ENCODE measurements at places on chromosomes 16 and 17.

DNA sequence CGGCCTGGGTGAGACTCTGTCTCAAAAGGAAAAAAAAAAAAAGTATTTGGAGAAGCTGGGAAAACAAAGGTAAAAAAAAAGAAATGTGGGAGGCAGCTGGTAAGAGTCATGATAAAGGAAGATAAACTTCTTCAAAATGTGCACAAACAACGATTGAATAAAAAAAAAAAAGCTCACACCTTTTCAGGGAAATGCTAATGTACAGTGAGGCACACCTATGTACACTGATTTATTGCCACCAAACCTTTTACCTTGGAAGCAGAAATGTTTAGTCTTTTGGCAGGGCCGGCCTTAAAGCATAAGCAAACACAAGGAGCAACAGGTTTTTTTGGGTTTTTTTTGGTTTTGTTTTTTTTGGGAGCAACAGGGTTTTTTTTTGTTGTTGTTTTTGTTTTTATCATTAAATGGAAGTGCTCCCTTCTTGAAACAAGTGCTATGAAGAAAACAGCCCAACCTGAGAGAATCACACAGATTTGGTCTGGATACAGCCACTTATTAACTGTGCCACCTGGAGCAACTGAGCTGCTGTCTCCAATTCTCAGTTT is 29.8 kb upstream of the KCNJ2 start:
- DNase-seq = no peak

- no peak for DNase-seq
Measured at GRCh38 chr17:9419932-9420453, 155.6 kb downstream of the STX8 start.

DNA sequence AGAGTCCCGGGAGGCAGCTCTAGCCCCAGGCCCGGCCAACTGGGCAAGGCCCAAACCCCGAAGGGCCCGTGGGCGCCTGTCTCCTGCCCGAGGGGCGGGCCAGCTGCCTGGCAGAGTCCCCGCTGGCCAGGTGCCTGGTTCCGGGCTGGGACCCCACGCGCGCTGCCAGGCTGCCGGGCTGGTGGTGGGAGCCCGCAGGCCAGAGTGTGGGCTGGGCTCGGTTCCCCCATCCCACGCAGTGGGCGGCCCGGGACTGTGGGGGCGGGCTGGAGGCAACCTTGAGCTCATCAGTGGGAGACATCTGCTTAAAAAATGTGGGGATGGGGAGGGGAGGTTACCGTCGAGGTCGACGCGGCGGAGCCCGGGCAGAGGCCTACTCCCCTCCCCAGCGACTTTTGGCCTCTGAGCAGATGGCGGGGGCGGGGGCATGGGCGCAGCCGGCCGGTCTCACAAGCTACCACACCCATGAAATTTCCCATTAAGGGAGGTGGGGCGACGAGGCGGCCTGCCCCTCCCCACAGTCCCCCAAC is 176.4 kb upstream of the GSE1 start:
- no peak for DNase-seq

DNA sequence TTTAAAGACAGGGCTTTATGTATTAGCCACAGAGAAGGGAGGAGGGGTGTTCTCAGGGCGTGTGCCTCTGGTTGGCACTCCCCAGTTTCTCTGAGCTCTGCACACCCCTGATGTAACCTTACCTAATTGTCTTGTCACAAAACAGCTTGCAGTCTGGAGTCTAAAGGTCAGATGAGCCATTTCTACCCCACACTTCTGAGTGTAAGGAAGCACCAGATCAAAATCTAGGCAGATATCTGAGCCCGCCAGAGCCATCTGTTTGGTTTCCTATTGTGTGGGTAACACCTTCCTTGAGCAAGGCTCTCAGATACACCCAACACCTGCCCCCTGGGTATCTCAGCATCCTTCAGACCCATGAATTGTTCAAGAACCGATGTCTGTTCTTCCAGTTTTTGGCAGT is 15.5 kb downstream of the CDH1 start:
- DNase-seq = no peak

DNA sequence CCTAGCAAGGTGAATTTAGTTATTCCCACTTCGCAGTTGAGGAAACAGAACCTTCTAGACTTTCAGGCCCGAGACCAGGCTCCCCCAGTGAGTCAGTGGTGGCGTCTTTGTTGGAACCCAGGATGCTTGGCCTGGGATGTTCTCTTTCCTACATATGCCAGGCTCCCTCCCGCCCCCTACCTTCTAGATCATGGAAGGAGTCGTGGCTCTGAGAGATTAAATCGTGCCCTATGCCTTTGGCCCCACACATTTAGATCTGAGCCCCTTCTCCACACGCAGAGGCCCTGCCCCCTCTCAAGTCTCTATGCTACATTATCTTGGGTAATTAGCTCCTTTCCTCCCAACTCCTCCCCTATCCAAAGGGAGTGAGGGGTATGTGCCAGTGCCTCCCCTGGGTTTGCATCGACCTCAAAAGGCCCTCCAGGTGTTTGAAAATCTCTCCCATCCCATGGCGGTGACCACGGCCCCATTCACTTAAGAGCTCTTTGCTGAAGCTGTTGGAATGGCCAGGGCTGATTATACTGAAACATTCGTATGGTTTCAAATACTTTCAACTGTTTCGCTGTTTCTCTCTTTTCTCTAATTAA is 3.0 kb downstream of the NGFR start:
- DNase-seq = no peak

DNA sequence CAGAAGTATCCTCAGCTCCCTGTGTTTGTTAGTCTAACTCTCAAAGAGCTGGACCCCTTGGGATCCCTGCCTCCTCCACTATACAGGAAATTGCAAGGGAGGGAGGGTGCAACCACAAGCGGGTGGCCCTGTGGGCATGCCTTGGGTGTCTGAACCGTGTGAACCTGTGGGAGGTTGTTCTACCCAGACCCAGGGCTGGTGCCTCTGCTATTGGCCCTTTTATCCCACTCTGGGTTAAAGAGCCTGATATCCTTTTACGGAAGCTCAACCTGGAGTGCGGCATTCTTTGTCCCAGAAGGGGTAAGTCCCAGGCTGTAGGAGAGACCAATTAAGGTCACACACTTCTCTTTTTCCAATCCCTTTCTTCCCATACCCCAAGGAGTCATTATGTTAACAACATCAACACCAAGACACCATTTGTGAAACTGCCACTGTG is 53.4 kb downstream of the ARSG start:
- DNase-seq = peak; percentile 15

GRCh38 chr17:10046786-10047785 is 142.0 kb upstream of the RCVRN start:
- no peak for DNase-seq

DNA sequence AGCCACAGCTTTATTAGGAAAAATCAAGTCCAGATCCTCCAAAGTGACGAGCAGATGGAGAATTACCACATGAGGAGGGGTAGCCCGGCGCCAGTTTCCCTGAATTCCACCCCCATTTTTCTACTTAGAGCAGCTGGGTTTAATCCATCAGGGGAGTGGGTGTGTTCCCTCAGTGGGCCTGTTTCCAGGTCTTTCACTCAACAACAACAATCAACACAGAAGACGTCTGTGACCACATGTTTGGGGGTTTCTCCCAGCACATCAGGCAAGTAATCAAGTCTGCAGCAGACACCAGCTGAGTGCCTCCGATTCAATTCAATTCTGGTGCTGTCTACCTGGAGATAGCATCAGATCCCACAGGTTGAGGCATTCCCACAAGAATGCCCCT is 6.8 kb downstream of the SLC6A2 start:
- no peak for DNase-seq

DNA sequence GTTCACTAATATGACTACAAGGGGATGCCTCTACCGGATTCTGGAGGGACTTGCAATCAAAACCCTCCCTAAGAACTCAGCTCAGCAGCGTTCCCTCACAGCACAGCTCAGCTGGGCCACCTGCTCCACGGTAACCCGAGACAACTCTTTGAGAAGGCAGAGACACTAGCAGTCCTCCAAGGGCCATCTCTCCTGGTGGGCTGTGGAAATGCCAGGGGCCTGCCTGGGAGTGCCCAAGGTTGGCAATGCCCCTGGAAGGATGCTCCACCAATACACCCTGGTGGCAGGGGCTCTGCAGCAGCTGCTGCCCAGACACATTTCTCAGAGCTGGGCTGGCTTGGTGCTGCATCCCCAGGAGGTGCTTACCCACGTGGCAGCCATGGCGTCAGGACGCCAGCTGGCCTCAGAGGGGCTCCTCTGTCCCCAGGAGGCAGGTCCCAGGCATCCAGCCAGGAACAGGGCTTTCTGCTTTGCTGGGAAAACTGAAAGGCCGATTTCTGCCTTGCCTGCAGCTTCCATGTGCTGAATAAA is 16.5 kb downstream of the CDIP1 start:
- DNase-seq = no peak

GRCh38 chr16:73190688-73191659 is 143.0 kb upstream of the ZFHX3 start:
- DNase-seq = no peak

DNA sequence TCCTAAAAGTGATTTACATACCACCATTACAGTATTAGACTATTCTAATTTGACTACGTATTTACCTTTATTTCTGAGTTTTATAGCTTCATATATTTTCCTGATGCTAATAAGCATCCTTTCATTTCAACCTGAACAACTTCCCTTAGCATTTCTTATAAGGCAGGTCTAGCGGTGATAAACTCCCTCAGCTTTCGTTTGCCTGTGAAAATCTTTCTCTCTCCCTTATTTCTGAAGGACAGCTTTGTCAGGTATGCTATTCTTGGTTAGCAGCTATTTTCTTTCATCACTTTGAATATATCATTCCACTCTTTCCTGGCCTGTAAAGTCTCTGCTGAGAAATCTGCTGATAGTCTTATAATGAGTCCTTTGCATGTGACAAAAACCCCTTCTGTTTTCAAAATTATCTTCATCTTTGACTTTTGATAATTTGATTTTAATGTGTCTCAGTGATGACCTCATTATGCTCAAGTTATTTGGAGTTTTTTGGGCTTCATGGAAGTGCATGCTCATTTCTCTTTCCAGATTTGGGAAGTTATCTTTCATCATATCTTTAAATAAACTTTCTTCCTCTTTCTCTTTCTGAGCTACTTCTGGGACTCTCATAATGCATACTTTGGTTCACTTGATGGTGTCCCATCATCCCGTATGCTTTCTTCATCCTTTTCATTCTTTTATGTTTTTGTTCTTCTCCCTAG is 285.4 kb upstream of the PMFBP1 start:
- no peak for DNase-seq

DNA sequence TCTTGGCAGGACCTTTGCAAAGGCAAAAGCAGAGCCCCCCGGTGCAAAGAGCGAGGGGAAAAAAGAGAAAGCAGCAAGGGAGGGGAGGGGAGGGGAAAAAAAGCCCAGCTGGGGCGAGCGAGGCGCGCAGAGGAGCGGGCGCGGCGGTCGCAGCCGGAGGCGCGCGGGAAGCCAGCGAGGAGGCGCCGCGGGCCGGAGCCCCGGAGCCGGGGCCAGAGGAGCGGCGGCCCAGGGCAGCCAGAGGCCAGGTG is 129 bp downstream of the IRX5 start:
- DNase-seq = no peak

DNA sequence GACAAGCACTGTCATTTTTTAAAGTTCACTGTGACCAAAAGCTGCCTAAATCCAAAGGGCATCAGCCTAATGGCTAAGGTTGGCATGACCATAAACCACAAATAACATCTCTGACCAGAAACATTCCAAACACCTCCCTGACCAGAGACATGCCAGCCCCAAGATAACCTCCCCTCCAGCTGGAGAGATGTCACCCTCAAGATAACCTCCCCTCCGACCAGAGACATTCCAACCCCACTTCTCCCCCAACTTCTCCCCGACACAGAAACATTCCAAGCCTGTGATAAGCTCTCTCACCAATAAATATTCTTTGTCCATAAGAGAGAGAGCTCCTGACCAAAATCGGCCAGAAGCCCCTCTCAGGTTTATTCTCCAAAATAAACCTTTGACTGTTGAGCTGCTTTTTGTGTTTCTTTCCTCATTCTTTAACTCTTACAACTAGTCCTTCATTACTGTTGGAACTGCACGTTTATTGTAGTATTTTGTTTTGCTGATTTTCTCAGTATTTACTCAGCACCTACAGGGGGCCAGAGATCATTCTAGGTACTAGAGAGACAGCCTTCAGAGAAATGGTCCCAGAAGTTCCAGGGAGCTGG is 325.6 kb downstream of the SLC39A11 start:
- no peak for DNase-seq

DNA sequence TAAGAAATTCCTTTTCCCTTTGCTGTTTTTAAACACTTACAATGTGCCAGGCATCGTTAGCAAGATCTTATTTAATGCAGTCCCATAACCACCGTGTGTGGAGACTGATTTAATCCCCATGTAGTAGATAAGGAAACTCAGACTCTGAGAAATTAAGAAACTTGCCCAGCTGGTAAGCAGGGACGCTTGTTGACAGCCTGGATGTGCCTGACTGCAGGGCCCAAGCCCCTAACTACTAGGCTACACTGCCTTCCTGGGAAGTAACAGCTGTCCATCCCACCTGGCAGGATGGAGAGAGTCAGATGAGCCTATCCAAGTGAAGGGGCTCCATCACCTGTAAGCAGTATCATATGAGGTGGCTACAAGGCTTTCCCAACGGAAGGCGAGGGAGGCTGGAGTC is 23.1 kb downstream of the CDK5RAP3 start:
- no peak for DNase-seq

- DNase-seq = no peak
Measured at GRCh38 chr17:66627985-66628384, 206.9 kb upstream of the CACNG5 start.

GRCh38 chr17:77790143-77790829 is 168.2 kb upstream of the TNRC6C start:
- no peak for DNase-seq

GRCh38 chr16:87057951-87058560 is 259.1 kb downstream of the C16orf95 start:
- DNase-seq = no peak

DNA sequence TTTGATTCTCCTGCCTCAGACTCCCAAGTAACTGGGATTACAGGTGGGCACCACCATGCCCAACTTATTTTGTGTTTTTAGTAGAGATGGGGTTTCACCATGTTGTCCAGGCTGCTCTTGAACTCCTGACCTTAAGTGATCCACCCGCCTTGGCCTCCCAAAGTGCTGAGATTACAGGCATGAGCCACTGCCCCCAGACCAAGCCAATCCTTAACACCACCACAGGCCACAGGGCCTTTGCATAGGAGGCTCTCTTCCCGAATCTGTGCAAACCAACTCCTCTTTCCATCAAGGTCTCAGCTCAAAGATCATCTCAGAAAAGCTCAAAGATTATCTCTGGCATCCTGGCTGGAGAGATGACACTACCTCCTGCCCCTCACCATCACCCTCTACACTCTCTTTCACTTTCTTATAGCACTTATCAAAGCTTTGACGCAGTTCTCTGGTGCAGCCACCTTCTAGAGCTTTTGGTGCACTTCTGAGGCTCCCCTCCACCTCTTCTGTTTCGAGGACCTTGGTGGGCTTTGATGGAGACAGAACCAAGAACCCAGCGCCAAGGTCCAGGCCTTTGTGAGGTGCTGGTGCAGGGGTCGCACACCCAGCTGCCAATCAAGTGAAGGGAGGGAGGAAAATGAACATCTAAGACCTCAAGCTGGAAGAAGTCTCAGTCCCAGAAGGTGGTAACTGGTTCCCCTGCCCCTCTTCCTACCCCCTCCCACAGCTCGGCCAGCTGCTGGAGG is 23.2 kb upstream of the PHB1 start:
- no peak for DNase-seq

- no peak for DNase-seq
Measured at GRCh38 chr16:56604966-56605365, 3.4 kb upstream of the MT2A start.

- DNase-seq = no peak
Measured at GRCh38 chr17:78529871-78530670, 47.1 kb downstream of the DNAH17 start.
